ENCODE measurements at places on chromosomes 16 and 17.

DNA sequence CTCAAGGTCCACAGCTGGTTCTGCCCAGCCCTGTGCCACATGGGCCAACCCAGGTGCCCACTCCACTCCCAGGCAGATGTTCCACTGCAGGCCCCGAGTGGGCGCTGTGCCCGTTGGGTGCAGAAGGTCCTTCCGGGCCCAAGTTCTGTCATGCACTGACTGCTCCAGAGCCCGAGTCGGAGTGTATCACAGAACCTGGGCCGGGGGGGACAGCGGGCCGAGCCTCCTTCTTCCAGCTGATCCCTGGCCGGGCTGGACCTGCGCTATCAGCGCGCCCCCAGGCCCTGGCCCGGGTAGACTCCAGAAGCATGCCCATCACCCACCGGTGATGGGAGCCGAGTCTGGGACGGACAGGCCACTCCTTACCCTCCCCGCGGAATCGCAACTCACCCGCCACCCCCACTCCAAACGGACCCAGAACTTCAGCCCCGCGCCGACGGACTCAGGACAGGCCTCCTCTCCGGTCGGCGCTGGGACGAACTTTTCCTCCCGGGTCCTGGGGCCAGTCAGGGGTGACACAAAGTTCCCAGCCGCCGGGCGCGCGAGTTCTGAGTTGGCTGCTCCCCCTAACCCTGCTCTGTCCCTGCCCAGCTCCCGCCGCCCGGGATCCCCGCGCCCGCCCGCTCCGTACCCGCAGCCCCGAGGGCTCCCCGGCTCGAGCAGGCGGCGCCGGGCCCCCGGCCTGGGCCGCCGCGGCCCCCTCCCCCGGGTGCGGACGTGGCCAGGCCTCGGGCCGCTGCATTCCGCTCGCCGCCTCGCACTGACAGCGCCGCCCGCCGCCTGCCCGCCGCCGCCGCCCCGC, at the start of gene COPZ2:
COPZ2 (minus strand) TSS at position 762 of the 802 bp plus-strand sequence; CDS start at position 742, 20 bp downstream.
- peak; percentile 49 for DNase-seq

DNA sequence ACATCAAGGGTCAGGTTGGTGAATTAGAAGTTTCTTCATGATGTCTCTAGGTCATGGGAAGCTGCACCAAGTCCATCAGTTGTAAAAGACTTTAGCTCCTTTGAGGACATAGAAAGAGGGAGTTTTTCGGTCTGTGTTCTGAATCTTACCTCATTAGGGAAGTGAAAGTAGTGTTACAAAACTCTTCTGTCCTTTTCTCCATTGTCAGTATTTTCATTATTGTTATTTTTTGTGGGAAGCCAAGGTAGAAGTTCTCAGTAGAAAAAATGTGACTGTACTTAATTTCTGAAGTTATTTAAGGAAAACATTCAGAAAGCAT, 24.2 kb downstream of the MAP3K3 start:
- no peak for DNase-seq

GRCh38 chr16:6835516-6835915, 497.1 kb upstream of the RBFOX1 start:
- peak; percentile 58 for DNase-seq

GRCh38 chr16:69595127-69596036, 29.6 kb downstream of the NFAT5 start:
- DNase-seq = peak; percentile 37

GRCh38 chr16:7025616-7026190, 306.9 kb upstream of the RBFOX1 start:
- peak; percentile 64 for DNase-seq

DNA sequence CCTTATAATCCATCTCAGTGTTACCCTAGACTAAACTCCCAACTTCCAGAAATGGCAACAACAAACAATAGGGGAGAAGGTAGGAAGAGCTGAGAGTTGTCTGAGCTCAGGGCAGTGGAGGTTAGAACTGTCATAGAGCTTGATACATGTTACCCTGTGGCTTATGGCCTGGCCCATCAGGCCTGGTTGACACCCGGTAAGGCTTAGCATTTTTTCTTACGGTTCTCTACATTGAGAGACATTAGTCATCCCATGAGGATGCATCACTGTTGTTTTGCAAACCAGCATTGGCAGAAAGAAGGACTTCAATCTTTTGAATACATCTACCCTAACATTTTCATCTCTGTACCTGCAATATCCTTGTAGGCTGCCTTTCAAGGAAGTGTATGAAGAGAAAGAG, 226.6 kb downstream of the PHKB start:
- DNase-seq = peak; percentile 2

DNA sequence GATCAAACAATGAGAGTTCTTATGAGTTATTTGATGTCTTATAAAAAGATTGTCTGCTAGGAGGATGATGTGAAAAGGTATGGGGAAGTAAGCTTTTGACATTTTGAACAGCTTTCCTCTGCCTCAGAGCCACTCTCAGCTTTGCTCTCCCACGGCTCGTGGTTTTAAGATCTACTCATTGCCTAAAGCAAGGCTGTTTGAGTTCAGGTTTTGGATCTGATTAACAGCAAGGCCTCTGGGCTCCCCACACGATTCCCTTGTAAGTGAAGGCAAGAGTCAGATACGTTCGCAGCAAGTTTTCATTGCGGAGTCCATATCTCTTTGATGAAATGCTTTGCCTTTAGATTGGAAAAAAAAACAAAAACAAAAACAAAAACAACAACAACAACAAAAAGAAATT, 515.0 kb upstream of the SALL1 start:
- DNase-seq = no peak

- DNase-seq = no peak
Measured at GRCh38 chr16:59665618-59666220, 931.6 kb upstream of the GOT2 start.

DNA sequence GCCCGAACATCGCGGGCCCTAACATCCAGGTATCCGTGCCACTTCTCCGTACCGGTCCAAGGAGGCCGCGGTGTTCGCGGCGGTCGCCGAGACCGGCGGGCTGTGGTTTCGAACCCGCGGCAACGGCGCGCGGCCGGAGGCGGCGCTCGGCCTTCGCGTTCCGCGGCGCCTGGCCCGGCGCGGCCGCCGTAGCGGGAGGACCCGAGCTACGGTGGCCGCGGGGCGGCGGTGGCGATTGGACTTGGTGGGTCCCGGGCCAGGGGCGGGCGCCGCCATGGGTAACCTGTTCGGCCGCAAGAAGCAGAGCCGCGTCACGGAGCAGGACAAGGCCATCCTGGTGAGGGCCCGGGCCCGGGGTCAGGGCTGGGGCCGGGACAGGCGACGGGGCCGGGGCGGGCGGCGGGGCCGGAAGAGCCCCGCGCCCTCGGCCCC, at the start of gene CHMP6:
CHMP6 (plus strand) TSS at position 197 of the 432 bp plus-strand sequence; CDS start at position 275, 78 bp downstream.
- DNase-seq = peak; percentile 79

GRCh38 chr16:78277321-78278055, 178.0 kb downstream of the WWOX start:
- no peak for DNase-seq

- no peak for DNase-seq
Measured at GRCh38 chr17:7379134-7379533, 1.8 kb upstream of the TNK1 start.

DNA sequence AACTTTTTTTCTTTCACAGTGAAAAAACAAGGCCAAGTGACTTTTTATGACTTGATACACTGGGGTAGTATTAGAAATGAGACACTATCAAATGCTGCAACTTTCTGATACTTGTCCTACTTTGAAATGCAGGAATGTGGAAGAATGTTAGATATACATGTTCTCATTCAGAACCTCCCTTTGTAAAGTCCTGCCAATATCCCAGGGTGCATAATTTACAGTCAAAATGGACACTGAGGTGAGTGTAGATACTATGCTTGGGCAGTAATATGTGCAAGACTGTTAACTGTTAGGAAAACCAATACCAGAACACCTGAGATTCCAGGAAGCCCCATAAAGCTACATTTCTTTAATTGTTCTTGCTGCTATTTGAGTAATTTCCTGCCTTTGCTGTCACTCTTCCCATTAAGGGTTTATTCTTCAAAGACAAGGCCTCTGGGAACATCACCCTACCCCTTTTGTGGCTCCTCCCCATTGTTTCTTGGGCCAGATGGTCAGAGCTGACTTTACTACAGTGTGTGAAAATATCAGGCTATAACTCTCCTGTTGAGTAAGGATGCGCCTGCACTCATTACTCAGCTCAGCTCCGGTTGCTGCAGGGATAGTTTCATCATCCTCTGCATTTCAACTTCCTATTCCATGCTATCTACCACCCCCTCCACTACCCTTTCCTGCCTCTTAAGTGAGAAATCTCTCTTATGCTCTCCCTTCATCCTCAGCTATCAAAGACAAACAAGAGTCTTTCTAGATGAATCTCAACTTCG, 48.7 kb downstream of the TMEM100 start:
- DNase-seq = no peak

GRCh38 chr16:28933171-28933570, 1.4 kb downstream of the CD19 start:
- no peak for DNase-seq

DNA sequence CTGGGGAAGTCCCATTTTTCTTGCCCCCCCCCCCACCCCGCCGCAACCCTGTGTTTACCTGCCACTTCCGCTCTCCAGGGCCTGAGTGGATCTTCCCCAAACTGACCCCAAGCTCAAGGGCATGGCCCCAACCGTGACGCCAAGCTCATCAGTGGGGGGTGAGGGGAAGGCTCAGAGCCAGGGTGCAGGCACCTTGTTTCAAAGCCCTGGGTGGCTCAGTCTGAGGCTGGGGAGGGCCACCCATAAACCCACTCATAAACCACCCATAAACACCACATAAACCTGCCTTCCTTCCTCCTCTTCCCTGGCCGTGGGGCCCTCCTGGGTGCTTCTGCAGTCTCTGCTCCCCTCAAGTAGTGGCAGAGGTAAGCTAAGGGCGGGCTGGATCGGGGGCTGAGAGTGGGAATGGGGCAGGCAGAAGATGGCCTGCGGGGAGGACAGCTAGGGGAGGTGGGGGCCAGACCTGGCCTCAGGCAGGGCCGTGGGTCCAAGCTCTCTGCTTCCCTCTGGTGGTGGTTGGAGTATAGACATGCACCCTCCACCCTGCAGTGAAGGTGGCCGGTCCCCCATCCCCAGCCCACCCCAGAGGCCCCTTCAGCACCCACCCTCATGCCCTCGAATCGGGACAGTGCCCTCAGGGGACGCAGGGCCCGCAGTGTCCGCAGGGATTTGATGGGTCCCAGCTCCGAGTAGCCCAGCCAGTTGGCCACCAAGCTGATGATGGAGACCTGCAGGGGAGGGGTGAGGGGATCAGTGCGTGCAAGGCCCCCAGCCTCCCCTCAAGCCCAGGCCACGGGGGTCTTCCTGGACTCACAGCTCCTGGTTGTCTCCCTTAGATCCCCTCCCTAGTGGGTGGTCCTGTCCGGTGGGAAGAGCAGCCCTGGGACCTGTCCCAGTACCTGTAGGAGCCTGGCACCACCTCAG, 14.6 kb upstream of the CD79B start:
- peak; percentile 38 for DNase-seq

- peak; percentile 39 for DNase-seq
Measured at GRCh38 chr17:46876353-46876887, 25.0 kb downstream of the WNT9B start.

DNA sequence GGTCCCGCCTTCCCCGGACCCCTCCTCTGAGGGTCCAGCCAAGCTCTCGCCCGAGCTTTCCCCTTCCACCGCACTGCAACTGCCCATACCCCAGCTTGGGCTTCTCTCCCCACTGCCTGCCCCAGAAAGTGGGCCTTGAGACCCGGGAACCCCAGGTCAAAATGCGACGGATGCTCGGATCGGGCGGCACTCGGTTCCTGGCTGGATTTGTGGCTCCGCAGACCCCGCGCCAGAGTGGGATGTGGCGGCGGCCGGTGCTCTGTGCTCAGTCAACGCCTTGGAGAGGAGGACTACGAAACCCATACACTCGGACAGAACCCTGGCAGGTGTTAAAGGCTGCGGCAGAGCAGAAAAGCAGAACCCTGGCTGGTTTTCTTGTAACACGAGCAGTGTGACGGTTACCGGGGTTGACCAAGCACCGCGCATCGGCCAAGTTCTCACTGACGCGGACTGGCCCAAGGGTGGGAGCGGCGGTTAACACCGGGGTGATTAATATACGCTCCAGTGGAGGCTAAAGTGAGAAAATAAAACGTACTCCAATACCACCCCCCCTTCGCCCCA, 885 bp upstream of the SLFN13 start:
- DNase-seq = peak; percentile 28

GRCh38 chr16:85363881-85364280, 249.2 kb upstream of the GSE1 start:
- DNase-seq = no peak

GRCh38 chr16:22648941-22649340, 138.2 kb downstream of the NPIPB5 start:
- DNase-seq = no peak

GRCh38 chr16:19745286-19746010, 27.4 kb downstream of the IQCK start:
- no peak for DNase-seq

- DNase-seq = no peak
Measured at GRCh38 chr17:17790637-17791464, 45.9 kb downstream of the SREBF1 start.

GRCh38 chr17:76354317-76354729, 607 bp upstream of the PRPSAP1 start:
- DNase-seq = no peak

DNA sequence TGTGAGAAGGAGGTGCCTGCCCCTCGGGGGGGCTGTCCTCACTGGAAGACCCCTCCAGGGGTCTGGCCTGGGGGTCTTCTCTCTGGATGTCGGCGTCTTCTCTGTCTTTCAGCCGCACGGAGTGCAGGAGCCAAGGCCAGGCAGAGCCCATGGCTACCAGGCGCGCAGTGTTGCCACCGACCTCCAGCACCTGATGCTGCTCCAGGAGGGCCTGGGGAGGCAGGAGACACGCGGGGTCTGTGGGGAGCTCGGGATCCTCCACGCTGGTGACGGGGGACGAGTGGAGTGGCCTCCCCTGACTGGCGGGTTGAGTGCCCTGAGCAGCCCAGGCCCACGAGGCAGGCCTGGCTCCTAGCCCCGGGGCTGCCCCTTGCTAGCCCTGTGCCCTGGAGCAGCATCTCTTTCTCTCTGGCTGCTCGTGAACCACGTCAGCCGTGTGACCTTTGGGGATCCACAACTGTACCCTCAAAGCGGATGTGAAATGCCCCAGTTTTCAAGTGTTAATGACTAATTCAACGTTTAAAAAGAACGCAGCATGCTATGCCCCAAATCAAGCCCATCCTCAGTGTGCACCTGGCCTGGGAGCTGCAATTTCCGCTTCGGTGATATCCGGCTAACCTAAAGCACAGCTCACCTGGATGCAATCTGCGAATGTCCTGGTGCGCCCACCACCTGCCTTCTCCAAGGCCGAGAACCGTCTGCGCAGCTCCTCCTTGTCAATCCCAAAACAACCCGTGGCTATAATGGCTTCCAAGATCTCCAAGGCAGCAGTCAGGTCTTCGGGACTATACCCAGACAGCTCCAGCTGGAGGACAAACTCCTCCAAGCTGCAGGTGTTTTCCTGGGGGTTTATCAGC, 62.9 kb downstream of the IL21R start:
- DNase-seq = no peak
